ENCODE measurements at places on chromosomes 1 and 21.

- DNase-seq, result no peak
Observed at GRCh38 chr1:224684979-224685425, 68.9 kb downstream of the CNIH3 start.

- no peak for DNase-seq
Observed at GRCh38 chr1:183168308-183168707, 17.8 kb upstream of the LAMC2 start.

GRCh38 chr1:233635765-233636502 is 22.0 kb downstream of the KCNK1 start:
- DNase-seq, result no peak

GRCh38 chr1:212141404-212141803 is 105.9 kb downstream of the DTL start:
- DNase-seq, result no peak

GRCh38 chr1:85330214-85330631 is 53.8 kb upstream of the BCL10 start:
- no peak for DNase-seq

DNA sequence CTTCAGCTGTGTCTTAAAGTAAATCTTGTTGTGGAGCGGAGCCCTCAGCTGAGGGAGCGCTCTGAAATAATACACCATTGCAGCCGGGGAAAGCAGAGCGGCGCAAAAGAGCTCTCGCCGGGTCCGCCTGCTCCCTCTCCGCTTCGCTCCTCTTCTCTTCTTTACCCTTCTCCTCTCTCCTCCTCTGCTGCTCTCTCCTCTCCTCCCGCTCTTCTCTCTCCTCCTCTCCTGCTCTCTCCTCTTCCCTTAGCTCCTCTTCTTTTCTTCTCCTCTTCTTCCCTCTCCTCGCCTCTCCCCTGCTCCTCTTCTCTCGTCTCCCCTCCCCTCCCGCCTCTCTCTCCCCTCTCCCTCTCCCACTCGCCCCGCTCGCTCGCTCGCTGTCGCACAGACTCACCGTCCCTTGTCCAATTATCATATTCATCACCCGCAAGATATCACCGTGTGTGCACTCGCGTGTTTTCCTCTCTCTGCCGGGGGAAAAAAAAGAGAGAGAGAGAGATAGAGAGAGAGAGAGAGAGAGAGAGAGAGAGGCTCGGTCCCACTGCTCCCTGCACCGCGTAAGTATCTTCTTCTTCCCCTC is at the start of gene PROX1:
Gene PROX1, plus strand, starts transcription at position 47 of the 580 bp plus-strand sequence. CDS start 8,563 bp downstream, outside the sequence.
- DNase-seq, result no peak

DNA sequence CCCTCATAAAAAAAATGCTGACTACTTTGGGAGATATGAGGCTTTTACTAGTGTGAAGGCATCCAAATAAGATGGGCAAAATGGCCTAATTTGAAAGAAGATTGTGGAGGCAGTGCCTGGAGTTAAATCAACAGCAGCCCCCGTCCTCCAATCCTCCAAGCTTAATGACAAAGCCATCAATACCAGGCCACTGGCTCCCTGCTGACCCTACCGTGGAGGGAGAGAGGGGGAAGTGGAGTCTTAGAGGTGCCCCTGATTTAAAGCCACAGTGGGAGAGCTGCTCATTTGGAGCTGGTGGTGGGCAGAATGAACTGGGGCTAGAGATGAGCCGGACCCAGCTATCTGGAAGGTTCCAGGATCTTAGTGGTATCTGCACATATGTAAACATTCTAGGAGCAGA is 24.3 kb upstream of the KNCN start:
- DNase-seq, result no peak
